ENCODE measurements at places on chromosomes 5 and 9. TPM values are rescaled to one million over a fixed set of nuclear protein-coding genes. Genes with fewer than 3 reads are reported as not detected.

GRCh38 chr9:130021123-130021522, 21.9 kb downstream of the FNBP1 start:
- no peaks in the 10 kb centered on the region for H3K36me3 ChIP-seq
- no peak overlapping the region for H3K4me3 ChIP-seq
- peaks cover 100% of the 10 kb centered on the region for H3K4me1 ChIP-seq
- H3K27ac ChIP-seq: peak overlapping the region; percentile 87

The EEIG1 gene
- 22.5 TPM for total RNA-seq

GRCh38 chr9:97321691-97322090, 14.2 kb downstream of the CCDC180 start:
- no peaks in the 10 kb centered on the region for H3K27me3 ChIP-seq
- H3K4me3 ChIP-seq: no peak overlapping the region
- no peaks in the 10 kb centered on the region for H3K4me1 ChIP-seq

DNA sequence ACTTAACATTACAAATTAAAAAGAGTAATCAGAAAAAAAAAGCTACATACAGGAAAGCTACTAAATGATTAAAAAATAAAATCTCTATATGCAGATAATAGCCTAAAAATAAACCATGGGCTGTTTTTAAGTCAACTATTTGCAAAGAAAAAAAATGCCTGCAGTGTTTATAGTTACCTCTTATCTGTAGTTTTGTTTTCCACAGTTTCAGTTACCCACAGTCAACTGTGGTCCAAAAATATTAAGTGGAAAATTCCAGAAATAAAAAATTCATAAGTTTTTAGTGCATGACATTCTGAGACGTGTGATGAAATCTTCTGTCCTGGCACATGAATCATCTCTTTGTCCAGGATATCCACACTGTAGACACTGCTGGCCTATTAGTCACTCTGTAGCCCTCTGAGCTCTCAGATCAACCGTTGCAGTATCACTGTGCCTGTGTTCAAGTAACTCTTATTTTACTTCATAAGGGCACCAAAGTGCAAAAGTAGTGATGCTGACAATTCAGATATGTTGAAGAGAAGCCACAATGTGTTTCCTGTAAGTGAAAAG, 59.2 kb downstream of the PRELID2 start:
- H3K27ac ChIP-seq: peak overlapping the region; percentile 25
- no peak for DNase-seq
- peaks cover 4% of the 10 kb centered on the region for H3K36me3 ChIP-seq
- H3K4me3 ChIP-seq: no peak overlapping the region
- peaks cover 7% of the 10 kb centered on the region for H3K4me1 ChIP-seq

GRCh38 chr5:150065886-150066285, 20.5 kb downstream of the CSF1R start:
- peaks cover 11% of the 10 kb centered on the region for H3K4me1 ChIP-seq
- no peak overlapping the region for H3K4me3 ChIP-seq
- no peak for DNase-seq
- H3K36me3 ChIP-seq: no peaks in the 10 kb centered on the region
